SJSA1 (cell line): ENCODE measurements at places on chromosomes 2 and 18.
A peak's percentile ranks its signal among the peaks of the same experiment; 100 is the strongest.

GRCh38 chr18:61882296-61883004 is 10.4 kb downstream of the RNF152 start:
- peaks cover 44% of the 10 kb centered on the region for H3K4me1 ChIP-seq
- no peak overlapping the region for H3K4me3 ChIP-seq
- peak overlapping the region; percentile 71 for H3K27ac ChIP-seq
- DNase-seq = peak; percentile 96
- no peaks in the 10 kb centered on the region for H3K27me3 ChIP-seq
- peaks cover 48% of the 10 kb centered on the region for H3K36me3 ChIP-seq

- 0 out of 2 replicates have a peak, but pooled peaks cover 4% of the 10 kb centered on the region for H3K27me3 ChIP-seq
- H3K27ac ChIP-seq = no peak overlapping the region
- H3K36me3 ChIP-seq = no peaks in the 10 kb centered on the region
- H3K4me1 ChIP-seq = no peaks in the 10 kb centered on the region
Measured at GRCh38 chr2:75790814-75791467, 80.2 kb upstream of the GCFC2 start.

DNA sequence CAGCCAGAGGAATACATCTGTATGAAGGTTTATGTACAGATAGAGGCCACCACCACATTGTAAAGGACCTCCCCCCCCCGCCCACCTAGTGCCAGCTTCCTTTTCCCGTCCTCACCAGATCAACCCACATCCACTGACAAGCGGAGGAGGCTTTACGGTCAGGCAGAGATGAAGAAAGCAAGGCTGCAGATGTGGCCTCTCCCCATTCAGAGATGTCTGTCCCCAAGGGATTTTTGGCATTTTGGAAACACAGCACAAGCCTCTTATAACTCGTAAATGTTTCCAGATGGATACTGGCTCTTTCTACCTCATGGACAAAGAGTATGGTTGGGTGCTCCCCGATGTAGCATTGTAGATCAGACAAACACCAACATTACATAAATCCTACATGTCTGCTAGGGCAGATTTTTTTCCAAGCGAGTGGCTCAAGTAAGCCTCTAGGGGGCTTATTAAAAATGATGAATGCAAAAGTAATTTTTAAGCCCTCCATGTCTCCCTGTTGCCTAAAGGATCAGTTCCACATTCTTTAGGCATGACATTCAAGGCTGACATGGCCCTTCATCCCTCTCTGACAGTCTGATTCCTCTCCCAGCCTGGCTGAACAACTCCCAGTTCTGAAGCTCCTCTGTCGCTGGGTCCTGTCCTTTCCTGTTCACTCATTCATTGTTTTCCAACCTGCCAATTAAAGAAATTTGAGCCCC is 11.7 kb downstream of the VIT start:
- no peak overlapping the region for H3K4me3 ChIP-seq
- H3K4me1 ChIP-seq = peaks cover 31% of the 10 kb centered on the region
- H3K36me3 ChIP-seq = no peaks in the 10 kb centered on the region
- DNase-seq = peak; percentile 51
- no peaks in the 10 kb centered on the region for H3K27me3 ChIP-seq

DNA sequence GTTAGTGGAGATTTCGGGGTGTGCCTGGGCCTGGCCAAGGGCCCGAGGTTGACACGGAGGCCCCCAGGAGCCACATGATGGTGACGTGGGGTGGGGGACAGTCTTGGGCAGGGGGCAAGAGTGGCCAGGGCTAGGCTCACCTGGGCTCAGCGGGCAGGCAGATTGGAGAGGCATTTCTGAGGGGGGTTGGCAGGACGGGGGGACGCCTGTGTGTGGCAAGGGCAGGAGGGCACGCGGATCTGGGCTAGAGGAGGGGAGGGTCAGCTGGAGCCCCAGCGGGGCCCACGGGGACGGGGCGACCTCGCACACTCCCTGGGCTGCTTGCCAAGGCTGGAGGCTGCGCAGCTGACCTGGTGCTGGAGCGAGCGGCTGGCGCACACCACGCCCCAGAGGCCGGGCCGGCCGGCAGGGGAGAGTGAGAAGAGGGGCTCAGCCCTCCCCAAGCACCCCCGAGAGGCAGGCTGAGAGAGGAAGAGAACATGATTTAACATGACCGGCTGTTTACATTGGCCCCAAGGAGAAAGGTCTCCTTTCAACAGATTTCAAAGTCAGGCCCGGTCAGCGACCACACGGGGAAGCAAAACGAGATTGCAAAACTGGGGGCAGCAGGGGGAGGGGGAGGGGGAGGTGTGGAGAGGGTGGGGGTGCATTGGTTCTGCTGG is 38.0 kb upstream of the SNED1 start:
- no peak overlapping the region for H3K4me3 ChIP-seq
- H3K4me1 ChIP-seq = peaks cover 10% of the 10 kb centered on the region
- no peaks in the 10 kb centered on the region for H3K36me3 ChIP-seq
- no peaks in the 10 kb centered on the region for H3K27me3 ChIP-seq
- H3K27ac ChIP-seq = no peak overlapping the region

- H3K4me3 ChIP-seq = no peak overlapping the region
- no peak overlapping the region for H3K27ac ChIP-seq
- H3K36me3 ChIP-seq = no peaks in the 10 kb centered on the region
- H3K4me1 ChIP-seq = no peaks in the 10 kb centered on the region
Measured at GRCh38 chr2:31504311-31504710, 76.4 kb downstream of the SRD5A2 start.

DNA sequence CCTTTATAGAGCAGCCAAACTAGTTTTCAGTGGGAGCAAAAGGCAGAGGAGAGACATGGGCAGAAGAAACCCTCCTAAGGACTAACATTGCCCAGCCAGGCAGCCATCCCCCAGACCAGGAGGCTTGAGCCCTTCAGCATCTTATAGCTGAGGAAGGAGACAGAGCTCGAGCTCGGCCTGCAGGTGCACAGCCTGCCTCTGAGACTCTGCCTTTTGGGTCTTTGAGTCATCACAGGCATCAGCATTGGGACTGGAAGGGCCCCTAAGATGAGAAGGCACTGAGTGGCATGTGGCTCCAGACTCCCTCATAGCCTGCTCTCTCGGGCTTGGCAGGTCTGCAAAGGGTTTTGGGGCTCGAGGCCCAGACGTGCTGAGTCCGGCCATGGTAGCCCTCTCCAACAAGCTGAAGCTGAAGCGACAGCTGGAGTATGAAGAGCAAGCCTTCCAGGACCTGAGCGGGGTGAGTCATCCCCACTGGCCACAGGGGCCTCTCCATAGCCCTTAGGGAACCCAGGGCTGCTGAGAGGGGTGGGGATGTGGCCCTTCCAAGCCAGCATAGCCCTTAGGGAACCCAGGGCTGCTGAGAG is 84.1 kb downstream of the EPAS1 start:
- no peaks in the 10 kb centered on the region for H3K27me3 ChIP-seq
- peak; percentile 32 for DNase-seq
- no peaks in the 10 kb centered on the region for H3K4me1 ChIP-seq
- no peak overlapping the region for H3K4me3 ChIP-seq
- H3K36me3 ChIP-seq = peaks cover 18% of the 10 kb centered on the region

GRCh38 chr2:102194609-102195268 is 7.9 kb downstream of the IL1RL2 start:
- H3K36me3 ChIP-seq = no peaks in the 10 kb centered on the region
- no peaks in the 10 kb centered on the region for H3K27me3 ChIP-seq
- H3K4me3 ChIP-seq = no peak overlapping the region
- no peak for DNase-seq
- H3K4me1 ChIP-seq = no peaks in the 10 kb centered on the region; the same call in 1 of the 2 replicates

GRCh38 chr2:49687918-49688317 is 533.6 kb upstream of the FSHR start:
- no peak overlapping the region for H3K27ac ChIP-seq
- H3K36me3 ChIP-seq = no peaks in the 10 kb centered on the region
- H3K27me3 ChIP-seq = no peaks in the 10 kb centered on the region
- no peaks in the 10 kb centered on the region for H3K4me1 ChIP-seq
- DNase-seq = no peak

DNA sequence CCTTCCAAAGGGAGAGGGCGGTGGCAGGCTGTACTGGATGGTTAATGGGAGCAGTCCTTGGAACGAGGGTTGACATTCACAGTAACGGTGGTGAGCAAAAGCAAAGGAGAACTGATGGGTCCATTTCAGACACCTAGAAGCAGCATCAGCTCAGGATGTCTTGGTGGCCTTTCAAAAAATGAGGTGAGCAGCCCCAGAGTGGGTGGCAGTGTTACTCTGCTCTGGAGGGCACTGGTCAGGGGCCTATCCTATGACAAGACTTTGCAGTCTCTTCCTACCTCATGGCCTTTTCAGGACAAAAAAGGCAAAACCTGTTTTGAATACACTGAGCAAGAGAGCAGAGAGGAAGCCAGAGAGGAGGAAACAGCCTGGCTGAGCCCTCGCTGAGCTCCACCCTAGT is 23.5 kb downstream of the CAPN14 start:
- no peaks in the 10 kb centered on the region for H3K4me1 ChIP-seq
- peaks cover 12% of the 10 kb centered on the region for H3K27me3 ChIP-seq
- no peak overlapping the region for H3K4me3 ChIP-seq
- no peak overlapping the region for H3K27ac ChIP-seq
- no peaks in the 10 kb centered on the region for H3K36me3 ChIP-seq
- DNase-seq = no peak

DNA sequence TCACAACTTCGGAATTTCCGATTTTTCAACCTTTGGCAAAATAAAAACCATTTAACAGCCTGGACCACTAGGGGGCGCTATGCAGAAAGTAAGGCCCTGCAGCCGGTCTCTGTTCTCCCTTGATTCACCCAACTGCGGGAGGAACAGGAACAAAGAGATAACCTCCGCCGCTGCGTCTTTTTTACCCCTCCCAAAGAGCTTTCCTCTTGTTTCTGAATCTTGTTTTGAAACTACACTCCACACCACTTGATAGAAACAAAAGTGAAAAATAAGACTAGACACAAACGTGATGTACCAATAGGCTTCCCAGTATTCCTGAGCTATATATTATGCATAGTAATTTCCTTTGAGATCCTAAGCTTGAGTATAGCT is 231.2 kb downstream of the MYO3B start:
- DNase-seq = peak; percentile 58
- H3K27ac ChIP-seq = no peak overlapping the region
- H3K36me3 ChIP-seq = no peaks in the 10 kb centered on the region
- H3K4me3 ChIP-seq = no peak overlapping the region
- no peaks in the 10 kb centered on the region for H3K4me1 ChIP-seq
- no peaks in the 10 kb centered on the region; the same call in 1 of the 2 replicates for H3K27me3 ChIP-seq

- no peak for DNase-seq
- no peak overlapping the region for H3K27ac ChIP-seq
- no peaks in the 10 kb centered on the region for H3K4me1 ChIP-seq
- no peaks in the 10 kb centered on the region for H3K36me3 ChIP-seq
- 0 out of 2 replicates have a peak, but pooled peaks cover 4% of the 10 kb centered on the region for H3K27me3 ChIP-seq
Measured at GRCh38 chr2:95730813-95731212, 139.0 kb downstream of the TRIM43 start.
